ENCODE measurements at places on chromosomes 4 and X.
A peak's percentile ranks its signal among the peaks of the same experiment; 100 is the strongest.

- DNase-seq = peak; percentile 38
These were observed 863 bp upstream of the RAB33A start for GRCh38 chrX:130170752-130171445.

- no peak for DNase-seq
These were observed 11.3 kb upstream of the PRDM8 start for GRCh38 chr4:80185787-80186548.

DNA sequence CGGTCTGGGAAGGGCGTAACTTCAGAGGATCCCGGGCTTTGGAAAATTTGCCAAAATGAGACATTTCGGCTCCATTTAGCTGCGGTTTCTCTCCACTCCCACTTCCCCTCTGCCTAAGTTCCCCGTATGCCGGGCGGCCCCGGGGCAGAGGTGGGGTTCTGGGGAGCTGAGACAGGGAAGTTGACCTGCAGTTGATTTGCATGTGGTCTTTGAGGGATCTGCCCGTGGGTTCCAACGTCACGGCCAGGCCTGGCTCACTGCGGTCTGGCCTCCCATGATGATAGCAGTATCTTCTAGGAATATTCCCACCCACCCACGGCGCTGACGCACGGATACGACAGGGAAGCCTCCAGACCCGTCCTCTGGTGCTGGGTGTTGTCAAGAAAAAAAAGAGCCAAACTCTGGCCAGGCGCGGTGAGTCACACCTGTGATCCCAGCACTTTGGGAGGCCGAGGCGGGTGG lies 27.3 kb upstream of the CRLF2 start:
- peak; percentile 53 for DNase-seq

GRCh38 chr4:85769009-85769408 lies 294.1 kb downstream of the ARHGAP24 start:
- DNase-seq = no peak

GRCh38 chr4:153409924-153410501 lies 56.1 kb upstream of the TMEM131L start:
- DNase-seq = no peak

GRCh38 chr4:139809757-139810140 lies 144.1 kb downstream of the MGST2 start:
- DNase-seq = no peak

- no peak for DNase-seq
These were observed 371.3 kb upstream of the FSTL5 start for GRCh38 chr4:162535121-162535520.

DNA sequence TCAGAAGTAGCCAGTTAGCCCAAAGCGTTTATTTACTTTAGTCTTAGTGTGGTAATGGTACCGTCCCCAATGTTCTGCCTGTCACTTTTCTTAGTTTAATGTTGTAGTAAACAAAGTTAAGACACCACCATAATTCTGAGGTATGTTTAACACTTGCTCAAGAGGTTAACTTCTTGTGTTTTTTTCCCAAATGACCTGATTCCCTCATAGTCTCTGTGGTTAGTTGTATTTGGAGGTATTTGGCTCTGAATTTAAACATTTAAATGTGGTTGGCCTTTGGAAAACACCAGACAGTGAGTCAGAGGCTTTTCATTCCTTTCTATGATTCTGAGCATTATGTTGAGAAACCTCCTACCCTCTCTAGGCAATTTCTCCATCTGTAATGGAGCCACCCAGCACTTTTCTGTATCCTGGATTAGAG lies 47.9 kb downstream of the CXCL1 start:
- no peak for DNase-seq

- no peak for DNase-seq
These were observed 7.3 kb downstream of the GPRASP1 start for GRCh38 chrX:102658556-102658955.

Data from activated B cell treated with CpG ODN at 0.5 μM for 24 hours (primary cell).